Stomach (tissue), 19 donors: ENCODE measurements at places on chromosomes 2 and 18. TPM values are rescaled to one million over a fixed set of nuclear protein-coding genes. Genes with fewer than 3 reads are reported as not detected.

DNA sequence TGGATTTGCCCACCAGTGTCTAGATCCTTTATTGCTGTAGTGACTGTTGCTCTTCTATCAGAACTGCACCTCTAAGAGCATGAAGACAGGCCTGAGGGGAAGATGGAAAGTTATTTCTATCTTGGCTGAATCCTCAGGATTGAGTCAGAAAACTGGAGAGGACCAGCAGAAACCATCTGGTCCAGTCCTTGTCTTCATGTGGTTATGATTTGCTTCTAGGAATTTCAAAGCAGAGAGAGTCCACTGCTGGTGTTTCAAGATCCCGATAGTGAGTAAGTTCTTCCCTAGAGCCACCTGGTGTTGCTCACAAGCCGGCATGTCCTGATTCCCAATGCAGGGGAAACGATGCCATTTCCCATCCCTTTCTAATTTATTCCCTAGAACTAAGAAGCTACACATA lies 84.2 kb downstream of the NCKAP5 start:
- H3K36me3 ChIP-seq, result no peaks in the 10 kb centered on the region
- H3K27ac ChIP-seq, result no peak overlapping the region

DNA sequence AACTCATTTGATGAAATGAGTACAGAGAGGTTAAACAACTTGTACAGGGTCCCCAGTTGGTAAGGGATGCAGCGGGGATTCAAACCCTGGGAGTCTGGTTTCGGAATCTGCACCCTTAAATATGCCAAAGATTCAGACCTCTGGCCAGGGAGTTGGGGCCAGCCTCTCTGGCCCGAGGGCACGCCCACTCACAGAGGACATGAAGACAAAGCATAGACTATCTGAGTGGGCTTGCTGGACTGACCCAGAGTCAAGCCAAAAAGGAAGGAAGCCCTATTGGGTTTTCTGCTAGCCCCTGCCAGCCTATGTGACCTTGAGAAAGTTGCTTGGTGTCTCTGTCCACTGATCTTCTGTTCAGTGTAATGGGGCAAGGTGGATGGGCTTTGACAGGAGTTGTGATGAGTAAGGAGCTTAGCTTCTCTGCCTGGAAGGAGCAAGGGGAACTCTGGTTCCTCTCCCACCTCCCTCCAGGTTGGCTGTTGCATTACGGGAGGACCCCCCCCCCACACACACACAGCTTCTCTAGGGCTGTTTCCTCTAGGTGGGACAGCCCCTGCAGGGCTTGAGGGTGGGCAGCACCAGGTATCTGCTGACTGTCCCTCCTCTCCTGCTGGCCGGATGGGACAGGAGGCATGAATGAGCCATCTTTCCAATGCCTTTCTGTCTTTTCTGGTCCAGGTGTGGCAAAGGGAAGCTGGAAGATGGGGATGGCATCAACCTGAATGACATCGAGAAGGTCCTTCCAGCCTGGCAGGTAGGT lies 131.3 kb downstream of the CTIF start:
- H3K4me3 ChIP-seq, result no peak overlapping the region
- no peak overlapping the region for H3K27ac ChIP-seq
- DNase-seq, result no peak
- H3K27me3 ChIP-seq, result no peaks in the 10 kb centered on the region

The RAB11FIP5 gene
- polyA plus RNA-seq, result 7.1 TPM

The LAPTM4A gene
- 77.6 TPM for polyA plus RNA-seq

The WNT10A gene
- polyA plus RNA-seq, result not detected
